Kidney capillary endothelial cell (primary cell): ENCODE measurements at places on chromosomes 5 and 9.

DNA sequence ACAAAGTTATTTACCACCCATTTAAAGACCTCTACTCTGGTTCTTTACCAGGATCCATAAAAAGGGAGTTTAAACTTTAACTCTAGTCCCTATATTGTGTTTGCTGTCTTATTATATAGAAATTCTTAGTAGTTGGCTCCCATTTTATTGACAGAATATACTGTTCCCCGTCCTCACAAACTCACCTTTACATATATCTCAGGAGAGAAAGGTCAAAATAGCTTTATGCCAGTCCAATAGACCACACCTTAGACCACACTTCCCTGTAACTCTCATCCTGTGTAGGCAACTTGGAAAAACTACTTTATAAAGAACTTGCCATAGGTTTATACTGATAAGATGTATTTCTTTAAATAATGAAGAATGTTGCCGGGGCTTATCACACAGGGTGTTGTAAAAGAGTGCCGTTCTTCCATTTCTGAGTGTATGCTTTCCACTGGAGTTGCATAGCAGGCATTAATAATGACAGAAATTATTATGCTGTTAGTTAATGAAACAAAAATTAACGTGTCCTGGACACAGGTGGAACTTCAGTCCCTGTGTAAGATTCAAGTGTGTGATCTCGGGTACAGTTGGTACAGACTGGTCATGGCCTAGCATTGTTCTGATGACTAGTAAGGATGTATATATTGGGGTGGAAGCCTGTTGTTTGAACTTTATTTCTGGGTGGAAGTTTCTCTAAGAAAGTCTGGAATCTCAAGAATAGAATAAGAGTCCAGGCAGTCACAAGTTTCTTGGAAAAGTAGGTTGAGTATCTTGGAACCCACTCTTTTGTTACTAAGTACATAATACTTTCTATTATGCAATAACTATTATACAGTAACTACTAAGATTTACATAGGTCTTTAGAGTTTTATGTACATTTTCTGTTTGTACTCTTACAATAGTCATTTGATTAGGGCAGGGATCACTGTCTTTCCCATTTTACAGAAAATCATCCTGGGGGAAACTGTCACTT, 33.0 kb upstream of the SPINK14 start:
- DNase-seq, result no peak

GRCh38 chr5:5645198-5645597, 222.7 kb downstream of the ICE1 start:
- DNase-seq, result no peak

- DNase-seq, result peak; percentile 8
These were observed 34.2 kb upstream of the GOLGA1 start for GRCh38 chr9:124975131-124975530.

- peak; percentile 5 for DNase-seq
These were observed 8.4 kb upstream of the ZNF474 start for GRCh38 chr5:122120957-122121356.

DNA sequence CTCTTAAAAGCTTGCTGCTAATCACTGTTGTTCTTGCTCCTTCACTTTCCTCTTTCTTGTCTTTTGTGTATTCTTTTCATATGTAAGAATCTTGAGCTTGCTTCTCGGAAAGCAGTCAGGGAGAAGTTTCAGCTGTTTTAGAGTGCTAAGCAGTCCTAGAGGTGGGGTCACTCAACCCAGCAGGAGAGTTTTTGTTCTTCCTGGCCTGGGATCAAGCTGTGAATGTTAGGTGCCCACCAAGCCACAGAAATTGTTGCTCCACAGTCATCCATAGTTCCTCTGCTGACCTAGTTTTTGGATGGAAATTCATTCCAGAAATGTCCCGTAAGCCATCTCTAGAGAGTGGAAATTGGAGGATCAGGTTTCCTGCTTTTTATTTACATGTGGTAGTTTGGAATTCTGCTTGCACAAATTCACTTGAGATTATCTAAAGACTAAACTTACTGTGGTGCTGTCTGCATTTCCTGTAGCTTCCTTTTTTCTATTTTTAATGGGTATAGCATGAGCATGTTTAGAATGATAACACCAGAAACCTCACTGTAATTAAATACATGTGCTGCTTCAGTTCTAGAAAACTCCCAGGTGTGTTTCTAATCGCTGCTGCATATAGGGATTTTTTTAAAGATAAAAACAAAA, 108.7 kb downstream of the MAST4 start:
- no peak for DNase-seq

- DNase-seq, result no peak
These were observed 28.8 kb upstream of the DAB2 start for GRCh38 chr5:39453606-39454005.

DNA sequence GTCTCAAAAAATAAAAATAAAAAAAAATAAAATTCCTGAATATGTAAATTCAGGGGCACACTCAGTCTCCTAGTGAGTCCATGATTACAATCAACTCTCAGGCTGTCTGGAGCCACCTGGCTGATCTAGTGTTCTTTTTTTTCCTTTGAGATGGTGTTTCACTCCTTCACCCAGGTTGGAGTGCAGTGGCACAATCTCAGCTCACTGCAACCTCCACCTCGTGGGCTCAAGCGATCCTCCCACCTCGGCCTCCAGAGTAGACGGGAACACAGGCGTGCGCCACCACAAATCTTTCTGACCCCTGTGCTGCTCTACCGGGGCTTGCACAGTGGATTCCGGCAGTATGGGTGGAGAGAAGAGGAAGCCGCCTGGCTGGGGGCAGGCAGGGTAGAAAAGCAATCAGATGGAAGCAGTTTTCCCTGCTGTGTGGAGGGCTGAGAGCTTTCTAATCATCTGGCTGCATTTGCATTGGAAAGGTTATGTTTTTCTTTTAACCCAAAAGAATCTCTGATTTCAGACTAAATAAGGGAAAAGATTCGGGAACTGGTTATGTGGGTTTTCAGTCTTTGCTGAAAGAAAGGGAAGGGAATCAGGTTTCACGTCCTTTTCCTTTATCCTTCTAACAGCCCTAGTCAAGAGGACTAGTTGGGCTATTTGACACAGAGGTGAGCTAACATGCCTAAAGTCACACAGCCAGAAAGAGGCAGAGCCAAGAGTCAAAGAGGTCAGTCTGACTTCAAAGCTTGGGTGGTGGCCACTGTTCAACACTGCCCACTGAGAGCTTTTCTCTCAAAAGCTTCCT, 26.3 kb upstream of the CORO2A start:
- DNase-seq, result no peak

DNA sequence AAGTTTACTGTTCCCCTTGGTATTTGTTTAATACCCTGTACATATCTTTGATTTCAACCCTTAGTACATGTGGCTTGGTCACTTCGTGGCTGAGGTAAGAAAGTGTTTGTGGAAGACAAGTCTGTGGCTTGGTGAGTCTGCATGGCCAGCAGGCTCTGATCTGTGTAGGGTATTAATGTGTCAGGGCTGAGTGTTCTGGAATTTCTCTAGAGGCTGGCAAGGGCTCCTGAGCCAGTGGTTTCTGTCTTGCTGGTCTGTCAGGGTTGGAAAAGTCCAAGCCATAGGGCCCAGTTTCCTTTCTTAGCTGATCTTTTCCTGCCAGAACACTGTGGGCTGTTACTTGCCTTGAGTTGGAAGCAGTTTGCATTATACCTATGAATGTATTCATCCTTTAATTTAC, 48.0 kb upstream of the FBXL7 start:
- no peak for DNase-seq

- DNase-seq, result no peak
These were observed 2.3 kb downstream of the UHRF2 start for GRCh38 chr9:6415266-6415665.

DNA sequence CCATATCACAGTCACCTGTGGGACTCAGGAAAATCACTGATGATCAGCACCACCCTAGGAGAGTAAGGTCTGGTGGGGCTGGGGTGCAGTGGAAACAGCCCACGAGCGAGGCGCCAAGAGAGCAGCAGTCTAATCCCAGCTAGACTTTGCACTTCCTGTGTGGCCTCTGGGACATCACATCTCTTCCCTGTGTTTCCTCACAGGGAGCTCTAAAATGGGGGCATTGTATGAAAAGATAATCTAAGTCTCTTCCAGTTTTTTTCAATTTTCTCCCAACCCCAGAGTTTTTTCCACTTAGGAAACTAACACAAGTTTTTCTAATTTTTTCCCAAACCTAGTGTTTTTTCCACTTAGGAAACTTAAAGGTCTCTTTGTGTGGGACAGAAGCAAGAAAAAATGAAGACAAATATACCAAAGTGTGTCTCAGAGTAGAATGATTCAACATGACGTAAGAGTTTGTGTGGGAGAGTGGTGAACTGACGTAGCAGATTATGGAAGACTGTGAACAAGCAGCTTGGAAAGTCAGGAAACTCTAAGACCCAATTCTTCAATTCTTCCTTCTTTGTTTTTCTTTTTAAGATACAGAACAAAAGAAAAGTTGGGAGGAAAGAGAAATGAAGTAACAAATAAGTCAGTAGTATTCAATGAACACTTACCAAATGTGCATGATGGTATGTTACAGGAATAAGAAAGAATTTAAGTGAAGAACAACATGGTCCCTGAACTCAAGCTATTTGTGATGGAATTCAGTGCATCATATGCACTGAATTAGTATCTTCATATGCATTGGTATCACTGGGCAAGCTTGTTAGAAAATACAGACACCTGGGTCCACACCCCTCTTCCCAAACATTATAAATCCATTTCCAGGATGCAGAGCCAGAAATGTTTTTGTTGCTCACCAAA, 51.3 kb downstream of the LHFPL2 start:
- no peak for DNase-seq

- DNase-seq, result no peak
These were observed 1091.6 kb downstream of the PTPRD start for GRCh38 chr9:9521033-9521779.

- DNase-seq, result no peak
These were observed 418.6 kb upstream of the TYRP1 start for GRCh38 chr9:12274577-12274976.

- DNase-seq, result no peak
These were observed 376.6 kb downstream of the EFNA5 start for GRCh38 chr5:107294211-107294550.

DNA sequence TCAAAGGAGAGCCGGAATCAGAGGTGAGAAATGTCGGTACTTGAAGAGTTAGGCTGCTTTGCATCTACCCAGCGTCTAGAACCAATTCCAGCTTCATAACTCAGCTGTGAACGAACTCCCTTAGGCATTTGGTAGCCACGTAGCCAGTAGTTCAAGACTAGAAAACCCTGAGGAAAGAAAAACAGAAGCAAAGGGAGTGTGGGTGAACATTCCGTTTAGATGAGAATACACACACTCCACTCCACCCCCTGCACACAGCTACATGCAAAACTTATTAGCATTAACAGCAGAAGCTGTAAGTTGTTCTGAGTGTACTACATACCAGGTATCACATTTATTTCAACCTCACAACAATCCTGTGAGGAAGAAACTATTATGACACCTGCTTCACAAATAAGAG, 78.3 kb downstream of the SMIM23 start:
- DNase-seq, result no peak

GRCh38 chr9:4594994-4595393, 67.1 kb upstream of the PLPP6 start:
- DNase-seq, result no peak
